ENCODE measurements at places on chromosomes 16 and 17. TPM values are rescaled to one million over a fixed set of nuclear protein-coding genes. Genes with fewer than 3 reads are reported as not detected.

DNA sequence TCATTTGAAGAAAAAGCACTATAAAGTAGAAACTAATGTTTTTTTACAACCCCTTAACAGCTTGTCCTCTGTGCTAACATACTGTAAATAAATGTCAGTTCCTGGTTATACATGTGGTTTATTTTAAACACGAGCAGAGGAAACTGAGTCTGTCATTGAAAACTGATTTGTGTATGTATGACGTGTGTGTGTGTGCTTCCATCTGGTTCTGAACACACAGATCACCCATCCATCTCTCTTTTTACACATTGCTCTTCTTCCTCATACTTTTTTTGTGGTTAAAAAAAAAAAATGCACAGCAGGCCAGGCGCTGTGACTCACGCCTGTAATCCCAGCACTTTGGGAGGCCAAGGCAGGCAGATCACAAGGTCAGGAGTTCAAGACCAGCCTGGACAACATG, 49.5 kb downstream of the ZNF423 start:
- no peak for DNase-seq

DNA sequence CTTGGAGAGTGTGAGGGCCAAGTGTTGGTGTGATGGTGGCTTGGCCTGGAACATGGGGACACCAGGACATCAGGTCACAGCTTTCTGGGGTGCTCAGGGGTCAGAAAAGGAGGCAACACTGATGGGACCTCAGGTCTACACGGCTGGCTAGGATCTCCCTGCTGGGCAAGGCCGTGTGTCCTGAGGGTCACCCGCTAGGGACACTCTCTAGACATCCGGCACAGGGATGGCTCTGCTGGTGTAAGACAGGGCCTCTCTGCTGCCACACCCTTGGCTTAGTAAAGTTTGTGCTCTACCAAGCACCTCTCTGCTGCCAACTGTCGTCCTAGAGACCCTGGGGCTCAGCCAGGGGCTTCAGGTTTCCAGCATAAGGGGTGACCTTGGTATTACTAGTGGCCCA, 16.3 kb downstream of the SLC13A5 start:
- no peak for DNase-seq

DNA sequence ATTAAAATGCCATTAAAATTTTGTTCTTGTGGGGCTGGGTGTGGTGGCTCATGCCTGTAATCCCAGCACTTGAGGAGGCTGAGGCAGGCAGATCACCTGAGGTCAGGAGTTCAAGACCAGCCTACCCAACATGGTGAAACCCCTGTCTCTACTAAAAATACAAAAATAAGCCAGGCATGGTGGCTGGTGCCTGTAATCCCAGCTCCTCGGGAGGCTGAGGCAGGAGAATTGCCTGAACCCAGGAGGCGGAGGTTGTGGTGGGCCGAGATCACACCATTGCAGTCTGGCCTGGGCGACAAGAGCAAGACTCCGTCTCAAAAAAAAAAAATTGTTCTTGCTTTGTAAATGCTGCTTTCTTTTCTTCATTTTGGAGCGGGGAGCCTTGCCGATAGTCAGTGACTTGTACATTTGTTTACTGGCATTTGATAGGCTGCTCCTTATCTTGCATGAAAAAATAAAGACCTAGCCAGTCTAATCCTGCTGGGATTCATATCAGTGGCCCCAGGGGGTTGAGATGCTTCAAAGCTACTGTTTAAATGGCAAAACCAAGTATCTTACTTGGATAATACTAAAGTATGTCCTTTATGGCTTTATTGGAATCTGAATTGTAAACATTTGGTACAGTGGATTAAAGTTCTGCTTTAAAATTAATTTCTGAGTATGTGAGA, 3.3 kb upstream of the CLTC start:
- no peak for DNase-seq

DNA sequence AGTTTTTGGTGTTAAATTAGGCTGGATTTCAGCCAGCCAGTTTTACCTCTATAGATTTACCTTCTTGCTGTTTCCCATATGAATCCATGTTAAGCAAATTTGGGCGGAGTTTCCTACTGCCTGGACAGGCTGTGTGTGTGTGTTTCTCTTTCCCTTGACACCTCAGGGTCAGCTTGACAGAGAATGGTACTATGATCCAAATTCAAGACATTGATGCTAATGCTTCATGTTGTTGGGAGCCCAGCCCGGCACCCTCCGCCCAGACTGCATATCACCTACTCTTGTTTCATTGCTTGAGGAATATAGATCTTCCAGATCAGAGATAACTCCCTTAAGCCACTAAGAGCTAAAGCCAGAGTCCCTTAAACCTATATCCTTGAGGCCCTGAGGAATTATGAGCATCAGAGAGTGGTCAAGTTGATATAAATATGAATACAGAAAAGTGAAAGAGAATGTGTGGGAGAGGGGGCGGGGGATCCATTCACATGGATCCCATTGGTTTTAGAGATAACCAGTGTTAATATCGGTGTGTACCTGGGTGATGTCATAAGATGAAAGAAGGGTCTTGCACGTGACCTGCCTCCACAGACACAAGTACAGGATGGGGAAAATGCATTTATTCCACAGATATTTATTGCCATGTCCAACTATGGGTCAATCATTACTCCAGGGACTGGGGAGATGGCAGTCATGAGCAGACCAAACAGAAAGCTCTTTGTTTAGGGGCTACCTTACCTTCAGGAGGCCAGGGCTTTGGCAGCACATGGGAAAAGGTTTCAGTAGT, 69.7 kb downstream of the WIPI1 start:
- DNase-seq, result no peak

The ADCY9 gene
- total RNA-seq, result 10.1 TPM
